ENCODE measurements at places on chromosomes 4 and X.

DNA sequence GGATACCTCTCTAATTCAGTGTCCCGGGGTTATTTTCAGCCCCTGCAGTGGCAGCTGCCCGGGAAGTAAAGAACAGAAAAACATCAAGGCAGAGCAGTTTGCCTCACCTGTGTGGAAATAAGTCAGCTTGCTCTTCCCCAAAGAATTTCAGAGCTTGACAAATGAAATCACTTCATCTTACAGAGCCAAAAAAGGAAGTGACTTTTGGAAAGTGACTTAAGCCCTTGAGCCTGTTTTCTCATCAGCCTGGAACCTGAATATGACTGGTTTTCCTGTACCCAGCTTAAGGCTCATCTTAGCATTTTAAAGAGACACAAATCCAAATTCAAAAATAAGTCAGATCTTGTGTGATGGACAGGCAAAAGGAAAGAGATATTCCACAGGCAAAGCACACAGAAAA, 211.6 kb downstream of the RCHY1 start:
- no peak for DNase-seq

DNA sequence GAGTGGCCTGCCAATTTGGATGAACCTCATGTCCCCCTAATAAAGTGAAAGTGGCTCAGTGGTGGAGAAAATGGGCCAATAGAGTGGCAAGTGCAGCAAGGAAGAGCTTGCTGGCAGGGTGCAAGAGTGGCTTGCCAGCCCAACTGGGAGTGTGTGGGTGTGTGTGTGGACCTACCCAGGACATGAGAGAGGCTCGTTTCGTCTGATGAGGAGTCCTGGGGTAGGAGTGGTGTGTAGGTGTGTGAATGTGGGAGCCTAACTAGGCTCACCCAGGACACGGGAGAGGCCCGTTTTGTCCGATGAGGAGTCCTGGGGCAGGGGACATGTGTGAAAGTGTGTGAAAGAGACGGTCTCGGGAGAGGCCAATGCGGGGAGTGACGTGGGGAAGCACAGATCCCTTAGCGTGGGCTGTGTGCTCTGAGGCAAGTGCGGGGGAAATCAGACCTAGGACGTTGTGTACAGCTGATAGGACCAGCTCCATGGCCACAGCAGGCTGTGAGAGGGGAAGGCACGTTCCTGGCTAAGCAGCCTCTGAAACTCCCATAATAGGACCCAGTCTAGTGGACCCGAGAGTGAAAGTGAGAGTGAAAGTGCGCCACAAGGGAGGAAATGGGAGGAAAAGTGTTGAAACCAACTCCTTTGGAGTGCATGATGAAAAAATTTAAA, 5.3 kb downstream of the GAGE10 start:
- DNase-seq = peak; percentile 23

DNA sequence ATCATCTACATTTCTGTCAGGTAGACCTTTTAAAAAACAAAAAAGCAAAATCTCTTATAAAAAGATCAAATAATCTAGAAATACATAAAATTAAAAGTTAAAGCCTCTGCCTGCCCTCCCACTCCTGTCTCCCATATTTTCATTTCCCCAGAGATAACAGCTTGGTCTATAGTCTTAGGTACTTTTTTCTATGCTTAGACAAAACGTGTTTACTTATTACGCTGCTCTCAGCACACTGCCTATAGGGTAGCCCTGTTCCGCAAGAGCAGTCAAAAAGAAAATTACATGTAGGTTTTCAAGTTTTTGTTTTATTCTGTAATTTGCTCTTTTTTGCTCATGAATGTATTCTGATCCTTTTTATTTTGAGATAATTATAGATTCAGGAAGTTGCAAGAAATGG, 73.3 kb downstream of the TAF1 start:
- no peak for DNase-seq

- DNase-seq = no peak
These were observed 103.3 kb upstream of the LEF1 start for GRCh38 chr4:108272046-108272445.

GRCh38 chrX:109927663-109928273, 75.1 kb upstream of the TMEM164 start:
- DNase-seq = no peak

DNA sequence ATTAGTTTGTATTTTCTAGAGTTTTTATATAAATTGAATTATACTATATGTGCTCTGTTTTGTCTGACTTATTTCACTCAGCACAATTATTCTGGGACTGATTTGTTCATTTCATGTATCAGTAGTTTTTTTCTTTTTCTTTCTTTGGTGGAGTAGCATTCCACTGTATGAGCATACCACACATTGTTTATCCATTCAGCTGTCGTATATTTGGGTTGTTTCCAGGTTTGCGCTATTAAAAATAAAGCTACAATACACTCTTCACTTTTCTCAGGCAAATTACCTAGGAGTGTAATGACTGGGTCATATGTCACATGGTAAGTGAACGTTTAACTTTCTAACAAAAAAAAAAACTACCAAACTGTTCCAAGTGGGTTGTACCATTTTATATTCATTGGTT, 9.6 kb upstream of the OTUD4 start:
- no peak for DNase-seq

- DNase-seq = no peak
These were observed 233.1 kb downstream of the FAT4 start for GRCh38 chr4:125547836-125548235.

DNA sequence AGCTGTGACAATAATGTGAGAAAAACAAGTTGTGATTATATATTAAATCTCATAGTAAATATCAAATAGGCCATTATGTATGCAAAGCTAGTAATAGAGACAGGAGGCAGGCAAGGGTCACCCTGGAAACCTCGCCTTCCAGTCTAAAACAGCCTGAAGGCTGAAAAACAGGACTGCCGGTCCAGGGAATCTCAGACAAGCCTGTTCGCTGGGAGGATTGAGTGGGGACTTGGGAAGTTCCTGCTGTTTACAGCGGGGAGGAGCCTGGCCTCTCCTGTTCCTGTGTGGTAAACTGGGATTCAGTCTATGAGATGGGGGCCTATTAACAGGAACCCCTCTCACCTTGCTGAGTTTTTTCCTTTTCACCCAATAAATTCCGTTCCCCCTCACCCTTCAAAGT, 2317.3 kb downstream of the PCDH7 start:
- no peak for DNase-seq

GRCh38 chr4:117740736-117741135, 293.6 kb upstream of the NDST3 start:
- DNase-seq = no peak

All from activated CD4-positive, alpha-beta T cell treated with anti-CD3 and anti-CD28 coated beads for 48 hours (primary cell).